ENCODE measurements at places on chromosomes 2 and 18.

GRCh38 chr2:19114126-19114525, 244.3 kb downstream of the OSR1 start:
- DNase-seq: no peak

DNA sequence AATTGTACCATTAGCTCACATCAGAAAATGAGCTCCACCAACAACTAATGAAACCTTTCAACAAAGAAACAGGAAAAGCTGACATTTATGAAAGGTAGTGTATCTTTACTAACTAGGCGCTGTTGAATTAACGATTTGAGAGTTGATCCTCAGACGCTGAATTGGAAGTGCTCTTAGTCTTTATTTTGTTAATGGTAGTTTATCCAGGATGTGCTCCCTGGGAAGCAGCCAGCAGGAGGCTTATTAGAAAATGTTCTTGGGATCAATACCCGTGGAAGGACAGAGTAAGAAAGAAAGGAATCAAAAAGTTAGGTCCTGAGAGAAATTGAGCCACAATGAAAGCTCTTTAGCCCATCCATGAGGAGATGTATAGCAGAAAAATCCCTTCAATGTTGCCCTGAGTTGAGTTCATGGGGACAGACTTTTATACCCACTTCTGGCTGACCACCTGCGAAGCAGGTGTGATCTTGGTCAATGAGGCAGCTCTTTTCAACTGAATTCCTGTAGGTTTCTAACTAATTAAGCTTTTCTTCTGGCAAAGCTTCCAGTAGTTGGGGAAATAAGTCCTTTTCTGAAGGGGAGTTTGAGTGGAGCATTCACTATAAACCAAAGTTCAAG, 492.6 kb upstream of the REG3G start:
- DNase-seq: no peak

GRCh38 chr2:62704654-62705006, 883 bp upstream of the EHBP1 start:
- no peak for DNase-seq

DNA sequence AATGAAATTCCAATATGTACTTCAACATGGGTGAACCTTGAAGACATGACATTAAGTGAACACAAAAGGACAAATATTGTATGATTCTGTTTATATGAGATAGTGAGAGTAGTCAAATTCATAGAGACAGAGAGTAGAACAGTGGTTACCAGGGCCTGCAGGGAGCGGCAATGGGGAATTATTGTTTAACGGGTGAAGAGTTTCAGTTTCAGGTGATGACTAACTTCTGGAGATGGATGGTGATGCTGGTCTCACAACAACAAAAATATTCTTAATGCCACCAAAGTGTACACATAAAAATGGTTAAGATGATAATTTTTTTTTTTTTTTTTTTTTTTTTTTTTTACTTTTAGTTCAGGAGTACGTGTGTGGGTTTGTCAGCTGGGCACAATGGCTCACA, 109.4 kb upstream of the TMEM200C start:
- DNase-seq: no peak

- DNase-seq: no peak
Observed at GRCh38 chr2:207394203-207394781, 135.5 kb upstream of the CREB1 start.

- DNase-seq: peak; percentile 70
Observed at GRCh38 chr18:62982600-62983251, 267.4 kb downstream of the PHLPP1 start.

DNA sequence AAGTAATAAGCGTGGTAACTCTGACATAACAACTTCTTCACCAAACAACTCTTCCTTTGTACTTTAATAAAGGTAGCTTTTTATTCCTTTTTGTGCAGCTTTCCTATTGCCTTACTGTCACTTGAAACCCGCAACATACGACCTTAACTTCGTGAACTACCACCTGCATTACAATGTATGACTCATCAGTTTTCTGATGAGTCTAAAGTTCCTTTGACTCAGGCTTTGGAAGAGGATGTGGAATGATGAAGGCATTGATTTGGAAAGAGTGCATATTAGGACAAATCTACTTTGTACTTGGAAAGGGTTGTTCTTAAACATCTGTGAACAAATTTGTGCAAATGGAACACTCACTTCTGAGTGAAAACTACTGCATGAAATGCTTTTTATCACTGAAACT, 1012.1 kb downstream of the TMEM182 start:
- DNase-seq: no peak

Data from NAMALWA (cell line).